ENCODE measurements at places on chromosomes 16 and 17.
A peak's percentile ranks its signal among the peaks of the same experiment; 100 is the strongest.

- no peak for DNase-seq
Observed at GRCh38 chr17:77444628-77444983, 303.8 kb downstream of the SEC14L1 start.

DNA sequence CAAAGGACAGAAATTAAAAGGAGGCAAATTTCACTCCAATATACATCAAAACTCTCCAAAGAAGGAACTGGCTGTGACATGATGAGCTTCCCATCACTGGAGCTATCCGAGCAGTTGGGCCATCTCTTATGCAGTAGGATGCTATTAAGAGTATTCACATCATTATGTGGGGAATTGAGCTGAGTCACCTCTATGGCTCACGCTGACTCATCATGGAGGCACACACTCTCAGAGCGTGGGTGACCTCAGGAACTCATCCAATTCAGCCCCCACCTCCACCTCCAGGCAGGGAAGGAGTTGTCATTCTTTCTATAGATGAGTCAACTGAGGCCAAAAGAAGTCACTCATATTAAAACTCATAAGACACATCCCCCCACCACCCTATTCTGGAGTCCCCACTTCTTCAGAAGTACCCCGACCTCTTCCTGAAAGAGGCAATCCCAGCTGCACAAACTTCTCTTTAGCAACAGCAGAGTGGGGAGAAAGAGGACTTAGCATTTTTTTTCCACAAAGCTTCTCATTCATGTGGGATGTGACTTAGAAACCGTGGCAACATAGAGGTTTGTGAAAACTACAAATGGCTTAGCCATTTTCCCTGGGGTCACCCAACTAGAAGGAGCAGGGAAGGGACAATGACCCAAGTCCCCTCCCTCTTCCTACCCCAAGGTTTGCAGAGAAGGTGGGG is 32.5 kb downstream of the ABCC12 start:
- DNase-seq = no peak

GRCh38 chr17:32813021-32813420 is 63.9 kb downstream of the MYO1D start:
- no peak for DNase-seq

DNA sequence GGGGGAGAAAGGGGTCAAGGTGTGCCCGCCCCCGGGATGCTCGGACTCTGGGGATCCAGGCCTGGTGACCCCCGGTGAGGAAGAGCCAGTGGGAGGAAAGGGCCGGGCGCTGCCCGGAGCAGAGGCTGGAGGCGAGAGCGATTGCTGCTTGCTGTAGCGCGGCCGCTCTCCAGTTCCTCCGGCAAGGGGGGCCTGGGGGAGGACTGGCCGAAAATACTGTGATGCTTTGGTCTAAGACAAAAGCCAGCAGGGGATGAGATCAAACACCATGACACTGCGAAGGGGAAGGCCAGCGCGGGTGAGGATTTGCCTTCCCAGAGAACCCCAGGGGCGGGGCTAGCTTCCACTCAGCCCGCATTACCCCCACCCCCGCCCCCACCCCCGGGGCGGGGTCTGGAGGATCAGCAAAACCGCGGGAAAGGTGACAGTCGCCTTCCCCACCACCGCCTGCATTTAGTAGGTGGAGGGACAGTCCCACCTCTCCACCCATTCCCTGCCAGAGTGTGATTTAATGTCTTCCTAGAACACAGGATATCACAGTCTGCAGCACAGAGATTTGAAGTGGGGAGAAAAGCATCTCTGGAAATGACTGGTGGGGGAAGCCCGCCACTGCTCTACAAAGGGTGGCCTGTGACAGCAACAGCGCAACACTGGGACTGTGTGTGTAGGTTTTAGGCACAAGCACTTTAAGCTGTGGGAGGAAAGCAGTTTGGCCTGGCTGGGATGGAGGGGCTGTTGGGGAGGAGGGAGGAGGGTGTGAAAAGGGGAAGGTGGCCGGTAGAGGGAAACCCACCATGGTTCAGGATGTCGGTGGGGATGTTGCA is 25.7 kb downstream of the MRC2 start:
- peak; percentile 59 for DNase-seq

- no peak for DNase-seq
Observed at GRCh38 chr17:62014526-62014925, 50.6 kb downstream of the MED13 start.

GRCh38 chr17:7034955-7035590 is 742 bp upstream of the SLC16A13 start:
- DNase-seq = no peak

GRCh38 chr17:41689497-41690299 is 1.0 kb downstream of the EIF1 start:
- DNase-seq = no peak

DNA sequence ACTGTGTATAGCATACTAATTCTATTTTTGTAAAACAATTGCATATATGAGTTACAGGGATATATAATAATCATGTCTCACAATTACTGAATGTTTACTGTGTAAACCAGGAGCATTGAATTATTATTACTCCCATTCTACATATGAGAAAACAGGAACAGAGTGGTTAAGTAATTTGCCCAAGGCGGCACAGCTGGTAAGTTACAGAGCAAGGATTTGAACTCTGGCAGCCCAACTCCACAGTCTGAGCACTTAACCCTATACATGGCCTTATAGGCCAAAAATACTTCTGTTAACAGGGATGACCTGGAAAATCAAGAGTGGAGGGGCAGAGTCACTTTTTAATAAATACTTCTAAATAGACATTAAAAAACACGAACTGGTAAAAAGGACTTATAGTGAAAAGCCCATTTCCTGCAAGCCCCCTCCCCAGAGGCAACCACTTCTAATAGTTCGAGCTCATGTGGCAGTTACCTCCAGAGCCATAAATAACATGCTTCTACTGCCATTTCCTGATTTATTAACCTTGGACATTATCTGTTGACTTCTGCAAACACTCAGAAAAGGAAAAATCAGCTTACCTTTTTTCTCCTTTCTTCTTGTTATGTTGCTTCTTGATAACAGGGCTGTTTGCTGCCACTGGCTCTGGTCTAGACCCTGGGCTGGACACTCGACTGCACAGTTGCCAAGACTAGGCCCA is 22.1 kb upstream of the ADGRG1 start:
- DNase-seq = no peak

GRCh38 chr16:84404936-84405639 is 36.8 kb downstream of the ATP2C2 start:
- DNase-seq = no peak

DNA sequence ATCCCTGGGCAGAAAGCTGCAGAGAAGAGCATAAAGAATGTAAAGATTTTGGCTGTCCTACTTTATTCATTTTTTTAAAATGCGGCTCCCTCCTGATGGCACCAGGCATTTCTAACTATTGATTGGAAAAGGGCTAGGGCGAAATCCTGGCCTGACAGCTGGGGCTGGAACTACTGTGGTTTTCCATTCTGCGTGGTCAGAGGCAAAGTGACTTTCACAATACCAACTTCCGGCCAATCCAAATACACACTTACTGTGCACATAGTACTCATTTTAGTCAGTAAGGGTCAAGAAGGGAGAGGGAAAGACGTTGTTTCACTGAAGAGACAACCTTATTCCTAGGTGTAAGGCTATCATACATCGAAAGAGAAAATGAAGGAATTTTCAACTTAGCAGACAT is 113.8 kb upstream of the PMFBP1 start:
- DNase-seq = no peak

- no peak for DNase-seq
Observed at GRCh38 chr17:82272495-82273326, 789 bp downstream of the CSNK1D start.

DNA sequence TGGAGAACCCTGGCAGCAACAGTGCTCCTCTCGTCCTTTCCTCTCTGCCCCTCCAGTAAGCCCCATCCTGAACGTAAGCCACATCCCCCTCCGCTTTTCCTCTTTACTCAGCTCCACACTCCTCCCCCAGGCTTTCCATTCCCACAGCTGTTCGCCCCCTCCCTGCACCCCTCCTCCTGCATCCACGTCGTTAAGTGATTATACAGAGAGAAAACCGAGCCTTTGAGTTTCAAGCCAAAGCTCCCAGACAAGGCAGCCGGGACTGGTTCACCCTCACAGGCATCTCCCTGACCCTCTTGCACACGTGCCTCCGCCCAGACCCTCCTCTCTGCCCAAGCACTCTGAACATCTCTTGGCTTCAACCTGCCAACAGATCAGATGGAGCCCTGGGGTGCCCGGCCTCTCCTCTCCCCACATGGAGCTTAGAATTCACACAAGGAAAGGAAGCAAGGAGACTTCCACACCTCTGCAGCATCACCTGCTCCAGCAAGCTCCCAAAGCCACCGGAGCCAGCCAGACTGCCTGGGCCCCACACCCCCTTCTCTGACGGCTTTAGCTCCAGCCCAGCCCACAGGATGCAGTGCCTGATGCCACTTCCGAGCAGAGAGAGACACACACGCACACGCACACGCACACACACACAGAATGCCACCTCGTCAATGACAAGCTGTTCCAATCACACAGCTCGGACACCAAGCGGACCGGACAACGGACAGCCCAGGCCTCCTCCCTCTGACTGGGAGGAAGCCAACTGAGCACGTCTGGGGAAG is 99.9 kb upstream of the CCL2 start:
- DNase-seq = no peak

DNA sequence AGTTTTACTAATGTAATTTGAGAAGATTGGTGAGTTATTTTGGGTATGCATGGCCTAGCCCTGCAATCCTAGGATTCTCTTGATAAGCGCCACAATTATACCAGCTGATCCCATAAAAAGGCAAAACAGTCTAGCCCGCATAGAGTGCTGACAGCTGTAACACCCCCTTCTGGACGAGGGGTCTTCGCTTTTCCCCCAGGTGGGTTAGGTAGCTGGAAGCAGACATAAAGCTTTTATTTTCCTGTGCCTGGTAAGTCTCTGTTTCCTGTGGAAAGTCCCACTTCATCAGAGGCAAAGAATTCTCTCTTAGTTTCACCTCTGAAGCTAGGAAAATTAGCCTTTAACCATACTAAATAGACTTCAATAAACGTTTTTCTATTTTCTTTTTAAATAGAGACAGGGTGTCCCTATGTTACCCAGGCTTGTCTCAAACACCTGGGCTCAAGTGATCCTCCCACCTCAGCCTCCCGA is 108.3 kb downstream of the YPEL2 start:
- no peak for DNase-seq

Data from NCI-H2107 (cell line).